Activated naive CD8-positive, alpha-beta T cell treated with anti-CD3 and anti-CD28 coated beads, Interleukin-2, amount 50 U/mL, for 16 hours (primary cell): ENCODE measurements at places on chromosomes 2 and 18.
A peak's percentile ranks its signal among the peaks of the same experiment; 100 is the strongest.

DNA sequence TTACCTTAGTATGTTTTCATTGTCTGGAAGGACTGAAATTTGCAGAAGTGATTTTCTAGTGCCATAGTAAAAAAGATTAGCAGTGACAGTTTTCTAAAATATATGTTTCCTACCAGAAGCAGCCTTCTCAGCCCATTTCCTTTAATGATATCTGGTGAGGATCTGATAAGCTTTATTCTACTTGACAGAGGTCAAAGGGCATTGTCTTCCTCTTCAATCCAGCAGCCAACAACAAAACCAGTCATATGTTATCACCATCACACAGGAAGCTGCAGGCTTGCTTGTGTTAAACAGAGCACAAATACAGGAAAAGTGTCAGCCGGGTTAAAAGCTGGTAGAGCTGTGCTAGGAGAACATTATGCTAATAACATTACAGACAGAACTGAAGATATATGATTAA, 35.6 kb upstream of the ZSWIM2 start:
- DNase-seq, result no peak

DNA sequence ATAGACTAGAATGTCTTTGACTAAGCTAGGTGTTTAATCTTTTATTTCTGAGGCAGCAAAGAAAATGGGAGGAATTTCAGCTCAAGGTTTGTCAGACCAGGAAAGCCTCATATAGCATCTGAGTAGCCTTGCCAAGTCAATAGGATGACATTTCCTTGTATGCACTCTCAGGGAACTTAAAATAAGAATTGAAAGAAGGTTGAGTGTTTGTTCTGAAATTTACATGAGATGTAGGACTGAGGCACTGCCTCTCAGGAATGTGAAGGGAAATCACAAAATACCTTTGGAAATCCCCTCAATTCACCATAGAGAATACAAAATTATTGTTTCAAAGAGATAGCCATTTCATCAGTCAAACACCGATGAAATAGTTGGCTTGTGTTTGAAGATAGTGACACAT, 392.0 kb upstream of the NRP2 start:
- no peak for DNase-seq

- no peak for DNase-seq
Measured at GRCh38 chr2:212548455-212548819, 9.8 kb upstream of the ERBB4 start.

DNA sequence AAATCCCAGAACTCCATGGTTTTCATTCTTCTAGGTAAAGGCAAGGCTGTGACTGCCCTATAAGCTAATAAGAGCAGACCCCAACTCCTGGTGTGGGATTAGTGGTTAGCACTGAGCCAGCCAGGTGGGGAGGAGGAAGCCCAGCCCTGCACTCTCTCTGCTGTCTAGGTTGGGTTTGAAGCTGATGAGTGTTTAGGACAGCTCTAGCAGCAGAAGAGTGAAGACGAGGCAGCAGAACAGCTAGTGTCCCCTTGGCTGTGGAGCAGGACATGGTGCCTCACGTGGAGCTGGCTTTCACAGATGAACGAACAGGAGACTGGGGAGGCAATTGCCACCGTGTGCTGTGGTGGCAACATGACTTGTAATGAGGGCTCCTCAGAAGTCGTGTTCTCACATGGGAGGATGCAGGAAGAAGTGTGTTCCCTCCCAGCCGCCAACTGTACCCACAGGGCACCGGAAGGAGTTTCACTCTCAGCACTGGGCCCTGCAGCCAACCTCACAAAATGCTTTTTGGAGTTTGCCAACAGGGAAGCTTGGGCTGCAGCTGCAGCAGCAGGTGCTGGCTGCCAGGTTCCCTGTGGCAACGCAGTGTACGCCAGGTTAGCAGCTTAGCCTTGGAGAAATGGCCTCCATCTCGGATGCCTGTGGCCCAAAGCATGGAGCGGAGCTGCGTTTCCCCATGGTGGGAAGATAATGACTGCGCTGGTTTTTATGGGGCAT, 328.2 kb downstream of the SETBP1 start:
- no peak for DNase-seq

GRCh38 chr2:23454501-23455120, 69.6 kb downstream of the KLHL29 start:
- no peak for DNase-seq

DNA sequence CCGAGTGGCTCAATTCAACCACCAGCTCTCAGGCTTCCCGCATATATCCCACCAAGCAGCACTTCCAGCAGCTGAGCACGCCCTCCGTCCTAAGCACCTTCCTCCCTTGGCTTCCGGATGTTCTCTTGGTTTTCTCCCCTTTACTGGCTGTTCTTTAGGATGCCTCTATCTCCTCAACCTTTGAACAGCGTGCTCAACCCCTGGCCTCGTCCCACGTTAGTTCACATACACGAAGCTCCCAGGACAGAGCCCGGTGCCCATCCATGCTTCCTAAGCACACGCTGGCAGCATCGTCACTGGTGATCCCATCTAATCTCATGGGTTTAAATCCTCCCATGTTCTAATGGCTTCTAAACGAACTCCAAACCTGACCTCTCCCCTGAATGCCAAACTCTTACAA, 3.7 kb downstream of the CYS1 start:
- no peak for DNase-seq

DNA sequence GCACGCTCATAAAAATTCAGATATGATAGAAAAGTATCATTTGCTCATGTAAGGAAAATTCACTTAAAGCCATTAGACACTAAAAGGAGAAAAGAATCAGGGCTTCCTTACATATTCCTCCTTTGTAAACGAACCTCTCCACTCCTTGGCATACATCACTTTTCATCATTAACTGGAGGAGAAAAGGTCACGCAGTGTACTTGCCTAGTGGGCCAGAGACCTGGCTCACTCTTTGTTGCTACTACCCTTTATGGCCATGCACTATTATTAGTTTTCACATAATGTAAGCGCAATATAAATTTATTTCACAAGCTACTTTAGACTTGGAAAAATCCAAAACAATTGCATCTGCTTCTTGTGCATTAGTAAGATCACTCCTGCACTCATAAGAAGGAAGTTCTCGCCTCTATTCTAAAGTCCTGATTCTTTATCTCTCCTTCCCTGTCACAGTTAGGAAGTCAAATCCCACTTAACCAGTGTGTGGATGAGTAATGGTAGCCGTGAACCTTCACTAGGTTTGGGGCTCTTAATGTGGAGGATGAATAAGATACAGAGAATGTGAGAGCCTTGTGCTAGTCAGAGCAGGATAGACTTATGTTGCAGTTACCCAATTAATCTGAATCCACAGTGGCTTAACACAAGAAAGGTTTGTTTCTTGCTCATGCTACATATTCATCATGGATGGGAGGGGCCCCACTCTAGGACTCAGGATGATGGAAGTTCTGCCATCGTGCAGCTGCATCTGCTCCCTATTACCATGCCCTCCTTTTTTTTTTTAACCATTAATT, 115.0 kb upstream of the GLS start:
- DNase-seq, result no peak

- peak; percentile 77 for DNase-seq
Measured at GRCh38 chr18:76982841-76983583, 149.6 kb downstream of the MBP start.

- DNase-seq, result no peak
Measured at GRCh38 chr2:206266130-206267125, 8.0 kb upstream of the ZDBF2 start.

DNA sequence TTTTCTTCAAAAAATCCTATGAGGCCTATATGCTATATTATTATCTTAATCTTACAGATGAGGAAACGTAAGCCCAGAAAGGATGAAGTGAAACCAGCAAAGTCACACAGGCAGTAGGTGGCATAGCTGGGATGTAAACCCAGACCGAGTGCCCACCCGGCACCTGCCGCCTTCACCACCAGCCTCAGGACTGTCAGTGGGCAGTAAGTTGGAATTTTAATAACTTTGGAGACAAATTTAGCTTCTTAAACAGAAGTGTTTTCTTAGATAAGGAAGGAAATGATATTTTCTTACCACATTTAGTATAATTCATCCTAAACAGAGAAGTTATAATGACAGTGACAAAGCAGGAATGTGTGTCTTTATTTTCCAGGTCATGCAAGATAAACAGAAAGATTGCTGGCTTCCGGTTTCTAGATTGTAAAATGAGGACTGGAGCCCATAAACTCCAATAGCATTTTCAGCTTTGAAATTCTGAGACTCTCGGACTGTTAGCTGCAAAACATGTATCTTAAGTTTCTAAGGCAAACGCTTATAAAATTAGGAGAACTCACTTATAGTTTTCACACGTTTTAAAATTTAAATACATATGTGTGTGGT, 59.3 kb downstream of the CD8B2 start:
- DNase-seq, result no peak

DNA sequence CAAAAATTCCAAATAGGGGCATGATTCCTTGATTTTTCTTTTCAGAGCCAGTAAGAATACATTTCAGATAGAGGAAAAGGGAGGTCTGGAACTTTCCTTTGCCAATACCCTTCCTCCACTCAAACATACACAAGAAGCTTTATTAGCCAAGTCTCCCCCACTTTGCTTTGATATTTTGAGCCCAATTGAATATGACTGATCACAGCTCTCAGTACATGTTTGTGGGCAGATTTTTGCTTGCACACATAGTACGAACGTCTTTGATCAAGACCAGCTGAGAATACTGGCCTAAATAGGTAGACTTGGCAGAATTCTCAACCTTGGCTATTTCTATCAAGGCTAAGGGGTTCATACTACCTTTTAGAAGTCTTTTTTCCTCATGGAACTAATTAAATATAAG, 148.8 kb upstream of the PGAP1 start:
- DNase-seq, result no peak

- no peak for DNase-seq
Measured at GRCh38 chr18:48985161-48985560, 34.4 kb upstream of the SMAD7 start.

DNA sequence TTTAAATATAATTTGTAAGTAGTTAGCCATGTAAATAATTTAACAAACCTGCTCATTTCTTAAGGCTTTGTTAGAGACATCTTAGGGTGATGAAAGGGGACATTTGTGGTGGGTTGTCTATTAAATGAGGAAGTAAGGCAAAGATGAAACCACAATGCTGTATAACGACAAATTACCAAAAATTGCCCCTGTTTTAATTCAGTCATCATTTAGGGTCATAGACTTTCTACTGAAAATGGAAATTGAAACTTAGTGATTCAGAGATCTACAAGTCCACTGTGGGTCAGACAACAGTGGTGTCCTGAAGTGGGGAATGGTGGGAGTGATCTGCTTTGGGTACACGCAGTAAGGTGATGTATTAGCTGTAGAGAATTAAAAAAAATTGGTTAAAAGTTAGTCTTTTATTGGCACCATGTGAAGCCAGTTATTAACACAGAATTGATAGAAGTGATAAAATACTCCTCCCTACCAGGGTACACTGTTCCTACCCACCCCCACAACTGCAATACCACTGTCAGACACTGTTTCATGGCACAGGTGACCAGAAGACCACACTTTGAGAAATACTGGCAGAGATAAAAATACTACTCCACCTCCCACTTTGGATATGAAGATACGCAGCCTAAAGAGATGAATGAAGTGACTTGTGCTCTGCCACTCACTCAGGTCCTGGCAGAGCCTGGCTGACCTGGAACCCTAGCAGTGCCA, 13.4 kb downstream of the CERS6 start:
- no peak for DNase-seq

DNA sequence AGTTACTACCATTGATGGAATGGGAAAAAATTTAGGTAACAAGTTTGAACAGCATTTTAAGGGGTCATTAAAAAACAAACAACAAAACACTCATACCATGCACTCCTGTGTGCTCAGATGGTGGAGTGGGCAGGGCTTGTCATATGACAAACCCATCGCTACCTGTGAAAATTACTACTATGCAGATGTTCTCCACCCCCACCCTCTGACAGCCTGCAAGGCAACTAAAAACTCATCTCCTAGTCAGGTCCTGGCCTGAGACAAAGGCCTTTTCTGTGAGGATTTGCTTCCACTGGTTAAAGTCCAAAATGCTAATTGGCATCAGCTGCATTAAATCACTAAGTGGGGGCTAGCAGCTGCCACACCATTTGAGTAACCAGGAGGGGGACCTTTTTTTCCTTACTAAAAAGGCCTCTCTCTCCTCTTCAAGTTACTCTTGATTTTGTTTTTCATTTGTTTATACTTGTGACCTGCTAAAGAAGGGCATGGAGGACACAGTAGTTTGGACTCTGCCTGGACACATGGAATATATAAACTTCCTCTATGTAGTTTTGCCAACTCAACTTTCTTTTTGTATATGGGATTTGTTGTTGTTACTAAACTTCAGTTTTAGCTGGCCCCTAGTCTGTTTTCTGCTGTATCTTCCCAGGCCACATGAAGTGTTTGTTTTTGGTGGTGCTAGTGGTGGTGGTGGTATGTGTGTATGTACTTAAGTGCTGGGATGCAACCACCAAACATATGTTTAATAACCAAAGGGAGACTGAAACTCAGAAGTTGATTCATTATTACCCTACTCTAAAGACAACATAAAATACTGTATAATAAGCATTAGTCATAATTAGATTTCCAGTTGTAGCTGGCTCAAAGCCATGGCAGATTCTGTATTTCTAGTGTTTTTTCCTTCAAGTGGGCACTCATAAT, 121.3 kb downstream of the MAP4K4 start:
- DNase-seq, result no peak

DNA sequence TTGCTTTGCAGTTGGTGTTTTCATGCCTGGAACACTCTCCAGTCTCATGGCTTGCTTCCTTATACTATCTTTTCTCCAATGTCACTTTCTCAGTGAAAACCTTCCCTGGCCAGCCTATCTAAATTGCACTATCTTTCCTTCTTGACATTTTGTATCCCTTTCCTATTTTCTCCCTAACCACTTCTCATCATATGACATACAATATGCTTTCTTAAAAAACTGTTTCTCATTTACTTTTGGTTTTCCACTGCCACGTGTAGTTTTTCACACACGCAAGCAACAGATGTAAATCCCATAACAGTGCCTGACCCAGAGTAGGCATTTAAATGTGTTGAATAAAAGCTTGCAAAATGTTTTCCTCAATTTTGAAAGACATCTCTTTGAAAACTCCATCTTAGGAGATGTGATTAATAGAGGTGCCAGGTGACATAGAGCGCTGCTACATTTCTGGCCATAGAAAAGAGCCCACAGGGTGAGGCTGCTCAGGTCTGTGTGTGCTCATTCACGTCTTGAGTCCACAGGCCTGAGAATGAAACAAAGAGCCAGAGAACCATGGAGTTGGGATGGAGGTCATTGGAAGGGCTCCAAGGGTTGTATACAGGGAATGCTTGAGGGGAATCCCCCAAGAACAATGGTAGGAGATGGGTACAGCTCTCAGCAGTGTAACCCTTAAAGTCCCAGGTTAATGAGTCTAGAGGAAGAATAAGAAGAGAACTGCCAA, 12.7 kb downstream of the ZNF24 start:
- DNase-seq, result no peak

GRCh38 chr2:195559431-195559914, 97.6 kb upstream of the SLC39A10 start:
- DNase-seq, result peak; percentile 18
